Fibroblast of skin of right biceps (primary cell): ENCODE measurements at places on chromosomes 4 and X.

DNA sequence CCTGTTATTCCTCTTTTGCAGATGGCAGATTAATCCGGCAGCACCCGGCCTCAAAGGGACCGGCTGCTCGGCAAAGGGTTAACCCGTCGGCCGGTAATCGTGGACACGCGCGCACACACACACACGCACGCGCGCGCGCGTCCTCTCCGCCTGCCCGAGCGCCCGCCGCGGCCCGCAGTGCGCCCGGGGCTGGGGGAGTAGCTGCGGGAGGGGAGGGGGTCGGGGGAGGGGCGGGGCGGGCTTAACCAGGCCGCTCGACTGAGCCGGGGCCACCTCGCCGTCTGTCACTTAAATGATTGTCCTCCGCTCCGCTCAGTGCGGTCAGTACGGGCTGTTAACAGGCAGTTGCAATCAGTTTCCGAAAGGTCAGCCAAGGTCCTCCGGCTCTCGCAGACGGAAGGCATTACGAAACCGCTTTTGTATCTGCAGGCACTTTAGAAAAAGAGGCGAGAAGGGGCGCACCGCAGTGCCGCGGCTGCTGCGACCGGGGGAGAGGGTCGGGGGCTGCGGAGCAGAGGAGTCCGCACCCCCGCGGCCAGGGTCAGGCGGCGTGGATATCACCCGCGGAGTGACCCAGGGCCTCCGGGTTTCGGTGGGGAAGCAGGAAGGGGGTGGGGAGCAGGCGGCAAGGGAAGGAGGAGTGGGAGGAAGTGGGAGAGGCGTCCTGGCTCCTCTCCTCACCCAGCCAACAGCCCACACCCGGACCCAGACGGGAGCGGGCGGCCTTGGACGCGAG, 57.3 kb upstream of the BCOR start:
- DNase-seq = no peak

DNA sequence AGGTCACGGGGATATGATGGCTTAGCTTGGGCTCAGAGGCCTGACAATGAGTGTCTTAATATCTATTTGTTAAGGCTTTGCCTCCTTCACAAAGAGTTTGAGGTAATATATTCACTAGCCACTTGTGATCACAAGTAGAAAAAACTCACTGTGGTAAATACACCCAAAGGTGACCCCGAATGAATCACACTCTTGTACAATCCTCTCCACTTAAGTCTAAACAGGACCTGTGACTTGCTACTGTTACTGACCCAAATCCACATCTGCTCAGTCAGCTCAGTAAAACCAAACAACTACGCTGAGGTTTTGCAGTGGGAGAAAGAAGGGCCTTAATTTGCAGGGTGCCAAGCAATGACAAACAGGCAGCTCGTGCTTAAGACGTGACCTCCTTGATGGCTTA, 223.8 kb upstream of the MAGEC2 start:
- no peak for DNase-seq

GRCh38 chr4:26028793-26029567, 115.0 kb downstream of the SMIM20 start:
- peak; percentile 63 for DNase-seq

GRCh38 chr4:146639506-146639932, 826 bp downstream of the POU4F2 start:
- DNase-seq = no peak
